ENCODE measurements at places on chromosomes 1 and 21.

DNA sequence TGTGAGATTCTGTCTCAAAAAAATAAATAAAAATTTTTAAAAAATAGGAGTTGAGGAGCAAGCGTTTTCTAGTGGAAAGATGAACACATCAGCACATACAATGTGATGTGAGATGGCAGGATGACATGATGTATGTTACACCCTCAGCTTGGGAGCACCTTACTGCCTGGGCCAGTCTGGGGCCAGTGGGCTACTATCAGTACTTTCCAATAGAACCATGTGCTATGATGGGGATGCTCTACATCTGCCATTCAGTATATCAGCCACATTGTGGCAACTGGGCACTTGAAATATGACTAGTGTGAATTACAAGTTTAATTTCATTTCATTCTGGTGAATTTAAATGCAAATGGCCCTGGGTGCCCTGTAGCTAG is 156.0 kb downstream of the PGBD5 start:
- no peak for DNase-seq

GRCh38 chr1:202004711-202005110 is 5.7 kb upstream of the ELF3 start:
- no peak for DNase-seq

GRCh38 chr1:107535091-107535490 is 394.3 kb downstream of the NTNG1 start:
- no peak for DNase-seq

- DNase-seq, result no peak
These were observed 46.8 kb upstream of the WASF2 start for GRCh38 chr1:27536767-27537166.

GRCh38 chr1:28927648-28928313 is 13.4 kb downstream of the EPB41 start:
- no peak for DNase-seq

DNA sequence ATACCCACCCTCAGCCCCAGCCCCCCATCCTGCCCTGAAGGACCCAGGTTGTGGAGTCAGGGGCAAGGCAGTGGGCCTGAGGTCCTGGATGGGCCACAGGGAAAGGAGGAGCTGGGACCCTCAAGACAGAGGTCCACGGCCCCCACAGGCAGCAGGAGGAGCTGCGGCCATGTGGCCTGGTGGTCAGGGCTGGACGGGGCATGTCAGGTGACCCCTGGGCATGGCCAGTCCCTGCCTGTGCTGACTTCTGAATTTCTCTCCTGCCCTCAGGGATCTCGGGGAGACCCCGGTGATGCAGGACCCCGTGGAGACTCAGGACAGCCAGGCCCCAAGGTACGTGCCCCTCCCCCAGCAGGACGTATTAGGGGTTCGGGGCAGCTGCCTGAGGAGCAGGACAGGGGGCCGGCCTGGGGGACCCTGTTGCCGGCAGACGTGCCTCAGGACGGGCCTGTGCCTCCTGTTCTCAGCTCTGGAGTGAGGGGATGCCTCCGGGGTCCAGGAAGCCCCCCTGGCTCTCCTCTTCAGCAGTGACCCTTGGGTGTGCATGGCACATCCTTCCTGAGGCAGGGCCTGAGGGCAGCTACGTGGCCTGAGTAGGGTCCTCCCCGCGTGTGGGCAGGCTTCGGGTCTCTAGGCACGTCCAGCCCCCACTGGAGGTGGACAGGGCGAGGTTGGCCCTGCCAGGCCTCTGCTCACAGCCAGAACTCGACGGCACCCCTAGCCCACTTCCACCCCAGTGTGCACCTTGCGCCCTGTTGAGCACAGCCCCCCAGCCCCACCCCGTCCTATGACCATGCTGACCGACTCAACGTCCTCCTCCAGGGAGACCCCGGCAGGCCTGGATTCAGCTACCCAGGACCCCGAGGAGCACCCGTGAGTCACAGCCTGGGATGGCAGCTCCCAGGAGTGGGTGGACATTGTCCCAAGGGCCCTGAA is 23.6 kb downstream of the COL6A2 start:
- no peak for DNase-seq

GRCh38 chr1:56707379-56707778 is 62.3 kb downstream of the PRKAA2 start:
- no peak for DNase-seq

DNA sequence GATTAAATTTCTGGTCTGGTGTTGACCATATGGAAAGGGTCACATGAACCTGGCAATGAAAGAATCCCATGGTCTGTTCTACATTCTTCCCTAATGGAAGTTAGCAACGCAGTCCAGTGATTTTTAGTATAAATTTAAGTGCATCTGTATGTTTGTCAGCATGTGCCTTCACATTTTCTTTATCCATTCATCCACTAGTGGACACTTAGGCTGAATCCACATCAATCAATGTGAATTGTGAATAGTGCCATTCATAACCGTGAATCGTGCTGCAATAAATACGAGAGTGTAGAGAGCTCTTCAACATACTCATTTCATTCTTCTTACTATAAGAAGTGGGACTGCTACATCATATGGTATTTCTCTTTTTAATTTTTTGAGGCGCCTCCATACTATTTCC is 12.7 kb upstream of the IFI16 start:
- DNase-seq, result no peak

DNA sequence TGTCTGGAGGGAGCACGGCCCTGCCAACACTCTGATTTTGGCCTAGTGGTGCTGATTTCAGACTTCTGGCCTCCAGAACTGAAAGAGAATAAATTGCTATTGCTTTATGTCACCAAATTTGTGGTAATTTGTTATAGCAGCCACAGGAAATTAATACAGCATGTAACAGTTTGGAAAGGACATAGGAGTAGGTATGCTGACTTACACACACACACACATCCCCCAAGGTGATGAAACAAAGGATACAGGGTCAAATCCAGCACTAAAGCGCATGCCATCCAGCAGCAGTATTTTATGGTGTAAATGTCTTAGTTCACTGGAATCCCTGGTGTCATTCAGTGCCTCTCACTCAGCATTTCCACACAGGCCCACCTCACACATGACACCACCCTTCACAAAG is 72.2 kb upstream of the MAN1A2 start:
- DNase-seq, result no peak

- no peak for DNase-seq
These were observed 185.4 kb upstream of the AJAP1 start for GRCh38 chr1:4468804-4469514.

DNA sequence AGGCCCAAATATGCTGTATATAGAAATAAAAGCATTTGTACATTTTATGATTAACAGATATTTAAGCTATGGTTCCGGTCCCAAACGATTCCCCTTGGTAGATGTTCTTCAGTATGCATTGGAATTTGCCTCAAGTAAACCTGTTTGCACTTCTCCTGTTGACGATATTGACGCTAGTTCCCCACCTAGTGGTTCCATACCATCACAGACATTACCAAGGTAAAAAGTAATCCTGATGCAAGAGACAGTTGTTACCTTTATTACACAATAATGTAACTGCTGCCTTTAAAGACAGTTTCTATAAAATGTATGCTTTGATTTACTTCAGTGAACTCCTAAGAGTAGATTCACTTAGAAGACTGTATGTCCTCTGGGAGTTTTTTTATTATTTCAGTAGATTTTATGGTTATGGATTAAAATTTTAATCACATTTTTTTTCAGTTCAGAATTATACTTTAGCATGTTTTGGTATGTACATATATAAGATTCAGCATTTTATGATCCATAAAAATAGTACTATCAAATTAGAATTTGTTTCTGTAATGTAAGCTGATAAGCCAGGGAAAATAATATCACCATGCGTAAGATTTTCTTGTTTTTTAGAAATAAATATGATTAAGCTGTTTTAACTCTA is 96.5 kb downstream of the USP25 start:
- DNase-seq, result no peak

DNA sequence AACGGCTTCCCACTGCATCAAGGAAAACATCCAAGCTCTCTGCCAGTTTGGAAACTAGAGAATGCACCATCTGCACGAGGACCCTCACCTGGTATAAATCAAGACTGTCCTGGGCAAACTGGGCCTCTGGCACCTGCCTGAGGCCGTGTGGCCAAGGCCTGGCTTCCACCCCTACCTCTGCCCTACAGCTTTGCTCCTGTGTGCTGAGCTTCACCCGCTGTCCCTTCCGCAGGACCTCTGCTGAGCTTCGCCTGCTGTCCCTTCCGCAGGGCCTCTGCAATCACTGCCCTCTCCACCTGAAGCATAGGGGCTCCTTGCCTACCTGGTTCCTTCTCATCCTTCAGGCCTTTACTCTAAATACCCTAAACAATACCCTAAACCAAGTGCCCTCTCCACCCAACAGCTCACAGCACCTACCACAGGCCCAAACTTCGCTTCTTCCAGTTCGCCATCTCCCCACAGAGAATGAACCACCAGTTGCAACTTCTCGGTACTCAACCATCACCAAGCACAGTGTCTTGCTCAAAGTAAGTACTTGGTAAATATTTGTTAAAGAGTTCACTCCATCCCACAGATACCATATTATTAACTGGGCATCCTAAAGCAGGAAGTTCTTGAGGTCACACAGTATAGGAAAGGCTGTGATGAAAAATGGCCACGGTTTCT is 18.4 kb downstream of the GNB1 start:
- DNase-seq, result no peak

DNA sequence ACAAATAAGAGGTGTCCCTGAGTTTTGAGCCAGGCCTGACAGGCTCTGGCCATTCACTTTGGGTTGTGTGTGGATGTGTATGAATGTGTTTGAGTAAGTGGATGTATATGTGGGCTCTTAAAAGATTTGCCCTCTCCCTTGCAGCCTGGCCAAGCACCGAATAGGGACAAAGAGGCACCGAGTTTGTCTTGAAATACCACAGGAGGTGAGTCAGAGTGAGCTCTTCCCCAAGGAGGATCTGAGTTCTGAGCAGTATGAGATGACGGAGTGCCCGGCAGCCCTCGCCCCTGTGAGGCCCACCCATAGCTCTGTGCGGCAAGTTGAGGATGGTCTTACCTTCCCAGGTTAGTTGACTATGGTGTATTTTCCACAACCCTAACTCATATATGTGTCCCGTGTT is 19.0 kb downstream of the KDM4A start:
- no peak for DNase-seq

- DNase-seq, result no peak
These were observed 83.6 kb upstream of the CNTN2 start for GRCh38 chr1:204959374-204959773.

DNA sequence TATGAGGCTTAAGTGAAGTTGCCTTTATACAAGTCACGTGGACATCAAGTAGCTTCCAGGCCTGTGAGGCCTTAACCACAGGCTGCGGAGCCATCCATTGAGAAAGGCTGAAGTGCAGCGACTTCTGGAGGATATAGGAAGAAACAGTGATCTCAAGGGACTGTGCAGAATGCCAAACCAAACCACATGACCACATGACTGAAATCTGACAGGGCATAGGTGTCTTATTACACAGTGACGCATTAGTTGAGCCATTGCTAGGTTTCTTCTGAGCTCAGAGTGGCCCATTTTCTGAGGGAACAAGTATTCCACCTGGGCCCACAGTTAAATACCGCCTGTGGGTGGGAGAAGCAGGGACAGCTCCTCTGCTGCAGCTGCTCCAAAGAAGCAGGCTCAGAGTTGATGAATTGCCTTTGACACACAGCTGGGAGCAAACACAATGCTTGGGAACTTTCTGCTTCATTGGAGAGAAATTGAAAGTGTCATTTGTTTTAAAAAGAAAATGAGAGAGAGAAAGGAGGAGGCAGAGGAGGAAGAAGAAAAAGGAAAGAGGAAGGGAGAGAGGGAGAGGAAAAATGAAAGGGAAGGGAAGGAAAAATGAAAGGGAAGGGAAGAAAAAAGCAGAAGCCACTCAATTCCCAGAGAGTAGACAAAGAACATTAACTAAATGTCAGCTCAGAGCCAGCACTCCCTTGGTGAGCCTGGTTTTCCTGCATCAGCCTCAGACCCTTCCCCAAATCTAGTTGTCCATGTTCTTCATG is 94.4 kb downstream of the COLGALT2 start:
- no peak for DNase-seq

DNA sequence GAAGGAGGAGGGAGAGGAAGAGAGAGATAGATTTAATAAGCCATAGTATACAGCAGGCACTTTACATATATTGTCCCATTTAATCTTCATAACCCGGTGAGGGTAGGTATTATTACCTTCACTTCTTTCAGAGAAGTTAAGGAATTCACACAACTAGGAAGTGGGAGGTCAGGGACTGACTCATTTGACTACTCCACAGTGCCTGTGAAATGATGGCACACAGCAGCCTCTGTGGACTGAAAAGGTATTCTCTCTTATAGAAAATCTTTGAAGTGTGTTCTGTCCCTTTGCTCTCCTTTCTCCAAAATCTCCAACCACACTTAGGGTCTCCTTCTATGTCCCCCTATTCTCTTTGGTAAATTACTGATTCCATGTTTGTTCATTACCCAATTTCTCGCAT is 23.9 kb downstream of the PALMD start:
- no peak for DNase-seq

GRCh38 chr1:52632732-52633290 is at the start of gene SHISAL2A:
Gene SHISAL2A, plus strand, starts transcription at chr1:52633168. Its CDS starts 326 bp downstream, at chr1:52633494.
- DNase-seq, result peak; percentile 45

GRCh38 chr1:155080312-155081228 is 1.9 kb downstream of the EFNA3 start:
- DNase-seq, result no peak

GRCh38 chr1:32925403-32926162 is 24.4 kb upstream of the TMEM54 start:
- DNase-seq, result no peak

DNA sequence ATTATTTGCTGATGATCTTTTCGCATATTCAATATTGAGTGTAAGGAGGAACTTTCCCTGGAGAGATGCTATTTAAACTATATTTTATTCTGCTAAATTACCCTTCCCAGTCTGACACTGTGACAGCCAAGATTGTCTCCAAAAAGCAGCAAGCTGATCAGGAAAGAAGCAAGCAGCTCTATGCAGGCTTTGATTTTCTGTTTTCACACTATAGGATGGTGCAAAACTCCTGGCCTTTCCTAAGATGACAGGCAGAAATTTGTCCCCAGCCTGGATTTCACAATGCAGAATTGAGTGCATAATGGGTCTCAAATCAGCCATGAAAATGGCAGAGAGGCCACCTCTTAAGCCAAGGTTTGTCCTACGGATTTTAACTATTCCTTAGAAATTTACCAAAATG is 1.1 kb downstream of the SGIP1 start:
- DNase-seq, result no peak

DNA sequence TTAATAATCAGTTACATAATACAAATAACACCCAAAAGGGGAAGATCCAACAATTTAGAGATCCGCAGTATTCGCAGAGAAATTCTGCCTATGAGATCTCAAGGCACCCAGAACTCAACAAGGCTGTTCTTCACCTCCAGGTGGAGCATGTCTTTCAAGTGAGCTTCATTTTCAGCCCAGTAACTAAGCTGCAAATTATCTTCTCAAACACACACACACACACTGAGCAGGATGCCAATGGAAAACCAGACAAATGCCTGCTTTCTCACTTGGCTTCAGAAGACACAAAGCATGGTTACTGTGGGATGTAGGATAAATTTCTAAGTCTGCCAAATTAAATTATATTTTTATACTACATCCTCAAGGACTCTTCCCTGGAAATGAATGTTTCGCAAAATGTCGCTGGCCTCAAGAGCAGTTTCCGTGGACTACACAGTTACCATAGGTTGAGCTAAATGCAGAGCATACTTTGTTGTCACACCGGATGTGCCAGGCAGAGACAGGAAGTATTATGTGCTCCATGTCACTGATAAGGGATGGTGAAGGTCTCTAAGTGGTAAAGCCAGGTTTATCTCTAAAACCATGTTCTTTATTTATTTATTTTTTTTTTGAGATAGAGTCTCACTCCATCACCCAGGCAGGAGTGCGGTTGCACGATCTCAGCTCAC is 30.3 kb downstream of the UBR4 start:
- no peak for DNase-seq

GRCh38 chr1:3068564-3069431 is at the start of gene PRDM16:
Gene PRDM16, plus strand, starts transcription at chr1:3069203. Its CDS starts 57 bp downstream, at chr1:3069260.
- no peak for DNase-seq
